Hematopoietic multipotent progenitor cell (in vitro differentiated cells): ENCODE measurements at places on chromosomes 1 and 21. TPM values are rescaled to one million over a fixed set of nuclear protein-coding genes. Genes with fewer than 3 reads are reported as not detected.

Gene ASTN1
- under 0.01 TPM for total RNA-seq

DNA sequence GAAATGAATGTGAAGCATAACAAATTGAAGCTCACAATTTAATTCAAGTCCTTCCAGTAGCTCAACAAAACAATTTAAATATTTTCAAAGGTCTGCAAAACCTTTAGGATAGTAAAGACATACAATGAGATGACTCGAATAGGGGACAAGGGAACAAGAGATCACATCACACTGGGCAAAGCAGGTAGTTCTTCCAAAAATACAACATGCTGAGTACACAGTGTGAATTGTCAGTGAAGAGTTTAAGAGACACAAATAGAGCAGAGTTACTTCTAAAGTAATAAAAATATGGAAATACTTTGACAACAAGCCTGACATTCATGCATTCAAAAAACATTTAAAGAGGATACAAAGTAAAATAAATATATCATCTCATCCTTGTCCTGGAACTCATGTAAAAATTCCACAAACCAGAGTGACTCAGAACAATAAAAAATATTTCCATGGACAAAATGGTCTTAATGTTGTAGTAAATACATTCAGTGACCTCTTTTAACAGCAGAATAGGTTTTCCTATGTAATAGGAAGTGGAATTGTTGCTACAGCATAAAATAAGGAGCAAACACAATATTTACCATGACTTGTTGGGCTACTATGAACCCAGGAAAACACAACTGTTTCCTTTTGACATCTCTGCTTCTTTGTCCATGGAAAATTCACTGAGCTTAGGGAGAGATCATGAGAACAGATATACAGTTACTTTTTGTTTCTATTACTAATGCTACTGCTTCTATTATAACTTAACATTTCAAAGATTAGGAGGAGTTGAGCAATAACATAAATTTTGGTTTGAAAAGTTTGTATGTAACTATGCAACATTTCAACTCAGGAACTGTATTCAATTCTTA lies 83.7 kb upstream of the BCL10 start:
- DNase-seq = no peak

Gene TMEM61
- total RNA-seq = not detected

DNA sequence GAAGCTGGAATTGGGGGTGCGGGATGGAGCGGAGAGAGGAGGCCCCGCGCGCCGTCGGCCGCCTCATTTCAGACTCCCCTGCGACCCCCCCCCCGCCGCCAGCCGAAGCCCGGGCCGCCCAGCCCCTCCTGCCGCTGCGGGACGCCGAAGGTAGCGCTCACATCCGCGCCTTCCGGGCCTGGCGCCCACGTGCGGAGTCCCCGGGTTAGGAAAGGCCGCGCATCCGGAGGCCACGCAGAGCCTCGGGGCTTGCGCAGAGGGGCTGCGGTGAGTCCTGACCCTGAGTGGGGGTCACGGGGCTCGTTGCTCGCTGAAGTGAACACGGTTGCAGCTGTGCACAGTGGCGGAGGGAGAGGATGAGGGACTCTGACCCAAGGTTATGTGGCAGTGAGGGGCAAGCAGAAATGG lies 552 bp upstream of the ZNF496 start:
- peak; percentile 64 for DNase-seq

DNA sequence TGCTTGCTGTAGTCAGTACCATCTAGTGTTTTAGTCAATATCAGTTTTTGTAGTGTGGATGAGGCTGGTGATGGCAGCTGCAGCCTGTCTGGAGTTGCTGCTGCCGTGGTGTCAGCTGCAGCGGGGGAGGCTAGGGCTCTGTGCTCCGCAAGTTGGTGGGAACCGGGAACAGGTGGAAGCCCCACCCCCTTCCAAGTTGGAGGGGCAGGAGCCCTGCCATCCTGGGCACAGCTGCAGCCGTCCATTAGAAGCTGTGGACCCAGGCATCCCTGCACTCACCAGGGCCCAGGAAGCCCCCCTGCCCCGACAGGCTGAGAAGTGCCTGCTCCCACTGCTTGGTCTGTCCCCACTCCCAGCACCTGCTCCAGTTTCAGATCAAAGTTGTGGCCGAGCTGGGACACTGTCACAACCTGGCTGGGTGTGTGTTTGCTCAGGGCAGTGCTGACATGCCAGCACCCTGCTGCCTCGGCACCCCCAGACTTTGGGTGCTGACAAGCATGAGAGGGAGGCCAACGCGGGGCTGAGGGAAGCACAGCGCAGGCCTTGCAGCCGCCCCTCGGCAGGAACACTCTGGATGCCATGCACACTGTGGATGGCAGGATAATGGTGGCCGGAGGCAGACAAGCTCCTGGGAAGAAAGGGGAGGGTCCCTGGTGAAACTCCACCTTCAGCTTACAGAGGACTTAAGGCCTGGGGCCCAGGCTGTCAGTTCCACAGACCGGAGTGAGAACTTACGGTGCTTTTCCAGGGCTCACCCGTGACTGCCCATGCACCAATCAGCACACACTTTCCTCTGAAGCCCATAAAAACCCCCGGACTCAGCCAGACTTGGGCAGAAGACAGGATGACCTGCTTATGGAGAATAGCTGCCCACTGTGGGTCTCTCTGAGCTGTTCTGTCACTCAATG lies 86.9 kb downstream of the ADARB1 start:
- DNase-seq = no peak

GRCh38 chr1:220950576-220950975 lies 71.3 kb downstream of the HLX start:
- DNase-seq = no peak

Gene NHLH2
- under 0.01 TPM for total RNA-seq

Gene COL8A2
- 0.81 TPM for total RNA-seq

DNA sequence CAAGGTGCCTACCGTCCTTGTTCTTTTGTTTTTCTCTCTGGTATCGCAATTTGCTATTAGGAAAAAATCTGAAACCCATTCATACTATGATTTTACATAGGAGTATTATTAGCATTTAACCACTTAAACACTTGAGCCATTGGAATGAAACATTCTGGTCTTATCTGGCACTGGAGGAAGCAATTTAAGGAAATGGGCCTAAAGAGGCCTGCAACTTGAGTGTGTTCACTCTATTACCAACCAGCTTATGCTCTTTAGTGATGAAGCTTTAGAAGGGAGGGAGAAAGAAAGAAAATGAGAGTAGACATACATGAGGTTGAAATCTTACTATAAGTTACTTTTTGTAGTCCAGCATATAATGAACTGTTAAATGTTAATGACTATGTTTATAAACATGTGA lies 5.7 kb downstream of the GJA5 start:
- no peak for DNase-seq

DNA sequence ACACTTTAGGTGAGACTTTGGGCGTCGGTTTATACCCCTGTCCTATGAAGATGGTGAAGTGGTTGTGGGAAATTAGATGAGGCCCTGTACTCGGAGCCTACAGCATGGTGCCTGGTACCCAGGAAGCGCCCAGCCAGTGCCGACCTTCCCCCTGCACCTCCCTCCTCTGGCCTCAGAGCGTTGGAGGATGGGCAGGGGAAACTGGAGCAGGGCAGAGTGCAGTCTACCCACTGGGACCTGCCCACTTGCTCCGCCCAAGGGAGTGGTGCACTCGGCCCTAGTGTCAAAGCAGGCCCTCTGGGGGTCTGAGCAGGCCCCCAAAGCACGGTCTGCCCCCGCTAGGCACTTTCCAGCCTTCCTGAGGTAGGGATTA lies 13.0 kb upstream of the TTC22 start:
- no peak for DNase-seq

DNA sequence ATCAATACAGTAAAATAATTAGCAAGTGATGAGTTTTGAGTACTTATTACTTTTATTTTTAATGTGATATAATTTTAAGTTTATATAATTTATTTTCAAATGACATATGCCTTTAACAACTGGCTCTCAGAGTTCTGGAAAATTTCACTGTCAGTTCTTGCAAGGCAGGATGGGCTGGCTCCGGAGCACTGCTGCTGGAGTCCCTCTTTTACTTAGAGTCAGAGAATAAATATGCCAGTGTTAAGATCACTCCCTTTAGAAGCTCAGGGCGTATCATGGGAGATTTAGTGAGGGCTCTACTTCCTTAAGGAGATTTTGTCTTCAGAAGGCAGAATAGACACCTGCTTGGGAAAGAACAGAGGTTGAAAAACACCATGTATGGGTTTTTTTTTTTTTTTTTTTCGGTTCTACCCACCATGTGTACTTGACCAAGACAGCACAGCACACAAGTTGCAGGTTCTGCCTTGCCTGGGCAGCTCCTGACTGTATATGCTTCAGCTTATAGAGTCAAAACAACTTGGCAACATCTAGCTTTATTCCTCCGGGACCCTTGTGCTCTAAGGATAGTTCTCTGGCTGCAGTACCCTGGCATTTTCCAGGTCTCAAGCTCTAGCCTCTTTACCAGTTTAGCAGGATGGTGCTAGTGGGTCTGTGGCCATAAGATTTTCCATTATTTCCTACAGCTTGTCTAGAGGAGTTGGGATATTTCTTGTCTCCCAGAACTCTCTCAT lies 29.7 kb upstream of the FMOD start:
- no peak for DNase-seq

Gene DCDC2B
- under 0.01 TPM for total RNA-seq

- DNase-seq = no peak
Observed at GRCh38 chr1:148293651-148294050, 141.6 kb upstream of the NBPF11 start.

Gene CYP2J2
- 0.54 TPM for total RNA-seq

- DNase-seq = no peak
Observed at GRCh38 chr1:3070644-3071564, 1.9 kb downstream of the PRDM16 start.

Gene OR10K2
- not detected for total RNA-seq

Gene FYB2
- total RNA-seq = not detected

- DNase-seq = peak; percentile 94
Observed at GRCh38 chr1:115098979-115099692, 9.8 kb upstream of the TSPAN2 start.

DNA sequence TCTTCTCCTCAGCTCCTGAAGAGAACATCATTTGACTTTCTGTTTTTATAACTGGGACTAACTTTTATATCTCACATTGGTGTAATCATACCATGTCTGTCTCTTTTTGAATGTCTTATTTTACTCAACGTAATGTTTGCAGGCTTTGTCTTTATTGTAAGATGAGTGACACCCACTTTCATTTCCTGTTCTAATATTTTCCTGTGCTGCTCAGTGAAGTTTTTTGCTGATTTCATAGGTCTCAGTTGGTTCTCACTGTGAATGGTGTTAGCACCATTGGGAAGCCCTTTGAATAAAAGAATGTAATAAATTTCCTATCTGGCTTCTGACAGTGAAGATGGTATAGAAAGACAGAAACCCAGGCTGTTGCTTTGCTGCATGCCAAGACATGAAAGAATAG lies 84.0 kb downstream of the RAVER2 start:
- no peak for DNase-seq

Gene CFAP141
- total RNA-seq = not detected

DNA sequence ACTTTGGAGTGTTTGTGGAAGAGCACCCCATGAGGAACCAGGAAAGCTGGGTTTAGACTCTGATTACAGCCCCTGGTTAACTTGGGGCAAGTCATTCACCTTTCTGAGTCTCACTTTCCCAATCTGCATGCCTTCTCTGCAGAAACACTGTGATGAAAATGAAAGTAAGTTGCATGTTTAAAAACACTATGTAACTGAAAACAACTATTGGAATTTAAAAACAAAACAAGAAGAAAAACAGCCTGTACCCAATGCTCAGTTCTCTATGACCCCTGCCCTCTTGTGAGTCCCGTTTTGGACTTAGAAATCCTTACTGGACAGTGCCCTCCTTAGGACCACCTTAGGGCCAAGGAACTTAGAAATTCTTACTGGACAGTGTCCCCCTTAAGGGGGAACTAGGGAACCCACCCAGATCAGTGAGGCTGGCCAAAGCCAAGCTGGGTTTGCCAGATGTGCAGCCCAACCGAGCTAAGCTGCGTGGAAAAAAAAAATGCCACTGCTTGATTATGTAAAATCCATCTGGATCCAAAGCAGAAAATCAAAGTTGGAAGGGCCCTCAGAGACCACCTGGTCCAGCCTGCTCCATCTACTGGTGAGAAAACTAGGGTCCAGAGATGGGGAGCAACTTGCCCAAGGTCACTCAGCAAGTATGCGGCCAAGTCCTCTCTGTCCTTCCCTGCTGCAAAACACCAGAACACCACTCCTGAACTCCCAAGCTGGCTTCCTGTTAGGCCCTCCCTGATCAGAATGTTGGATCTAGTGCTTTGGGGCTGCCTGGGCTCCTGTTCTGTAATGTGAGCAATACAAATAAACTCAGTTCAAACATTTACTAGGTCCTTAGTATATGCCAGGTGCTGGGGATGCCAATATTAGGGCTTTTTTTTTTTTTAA lies 77.7 kb downstream of the MRPL37 start:
- no peak for DNase-seq

DNA sequence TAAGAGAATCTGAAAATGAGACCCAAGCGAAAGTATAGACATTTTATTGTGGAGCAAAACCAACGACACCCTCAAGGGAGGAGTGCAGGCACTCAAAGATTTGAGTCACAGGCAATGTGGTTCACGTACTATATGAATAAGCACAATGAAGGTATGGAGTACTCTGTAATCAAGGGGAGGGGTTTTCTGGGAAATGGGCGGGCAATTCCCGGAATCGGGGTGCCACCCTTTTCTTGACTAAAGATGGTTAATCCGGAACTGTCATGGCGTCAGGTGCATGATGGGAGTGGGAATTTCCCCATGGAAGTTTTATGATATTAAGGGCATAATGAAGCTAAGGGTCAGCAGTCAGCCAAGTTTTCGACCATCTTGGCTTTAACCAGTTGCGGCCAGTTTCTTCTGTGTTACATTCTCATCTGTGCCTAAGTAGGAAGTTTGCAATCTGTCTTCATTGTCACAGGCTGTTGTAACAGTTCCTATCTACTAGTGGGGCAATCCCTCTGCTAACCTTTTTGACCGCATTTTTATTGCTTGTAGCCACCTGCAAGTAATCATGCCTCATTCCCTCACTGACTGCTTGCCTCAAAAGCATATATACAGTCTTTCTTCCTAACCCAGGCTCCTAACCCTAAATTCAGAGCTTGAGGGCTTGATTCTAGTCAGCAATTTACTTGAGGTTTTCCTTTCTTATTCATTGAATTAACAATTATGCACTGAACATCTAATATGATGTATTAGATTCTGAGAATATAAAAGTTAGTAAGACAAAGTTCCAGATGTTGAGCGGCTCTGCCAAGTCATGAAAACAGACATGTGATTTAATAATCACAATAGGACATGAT lies 775 bp upstream of the AIM2 start:
- no peak for DNase-seq

GRCh38 chr1:231618609-231619256 lies 7.9 kb upstream of the DISC1 start:
- no peak for DNase-seq
